ENCODE measurements at places on chromosomes 5 and 9. TPM values are rescaled to one million over a fixed set of nuclear protein-coding genes. Genes with fewer than 3 reads are reported as not detected.

The DDX4 gene
- total RNA-seq: not detected

The SET gene
- total RNA-seq: 307 TPM

The PCDHGB5 gene
- 11.3 TPM for total RNA-seq

The PCDHB9 gene
- 1.7 TPM for total RNA-seq

The RBM18 gene
- total RNA-seq: 18.9 TPM

The RNF183 gene
- 0.21 TPM for total RNA-seq

The OR1Q1 gene
- not detected for total RNA-seq

The FCN1 gene
- 9.3 TPM for total RNA-seq

The TRIM36 gene
- total RNA-seq: 1.8 TPM

The SLC36A2 gene
- 3.1 TPM for total RNA-seq

The SPATA31A3 gene
- not detected for total RNA-seq

The NR5A1 gene
- total RNA-seq: not detected

The FOXD1 gene
- total RNA-seq: 5.1 TPM

The KIAA0825 gene
- 13.1 TPM for total RNA-seq

The PPP6C gene
- total RNA-seq: 23.3 TPM
